ENCODE measurements at places on chromosomes 5 and 9.
A peak's percentile ranks its signal among the peaks of the same experiment; 100 is the strongest.

GRCh38 chr5:107461770-107462169, 209.0 kb downstream of the EFNA5 start:
- DNase-seq: no peak

DNA sequence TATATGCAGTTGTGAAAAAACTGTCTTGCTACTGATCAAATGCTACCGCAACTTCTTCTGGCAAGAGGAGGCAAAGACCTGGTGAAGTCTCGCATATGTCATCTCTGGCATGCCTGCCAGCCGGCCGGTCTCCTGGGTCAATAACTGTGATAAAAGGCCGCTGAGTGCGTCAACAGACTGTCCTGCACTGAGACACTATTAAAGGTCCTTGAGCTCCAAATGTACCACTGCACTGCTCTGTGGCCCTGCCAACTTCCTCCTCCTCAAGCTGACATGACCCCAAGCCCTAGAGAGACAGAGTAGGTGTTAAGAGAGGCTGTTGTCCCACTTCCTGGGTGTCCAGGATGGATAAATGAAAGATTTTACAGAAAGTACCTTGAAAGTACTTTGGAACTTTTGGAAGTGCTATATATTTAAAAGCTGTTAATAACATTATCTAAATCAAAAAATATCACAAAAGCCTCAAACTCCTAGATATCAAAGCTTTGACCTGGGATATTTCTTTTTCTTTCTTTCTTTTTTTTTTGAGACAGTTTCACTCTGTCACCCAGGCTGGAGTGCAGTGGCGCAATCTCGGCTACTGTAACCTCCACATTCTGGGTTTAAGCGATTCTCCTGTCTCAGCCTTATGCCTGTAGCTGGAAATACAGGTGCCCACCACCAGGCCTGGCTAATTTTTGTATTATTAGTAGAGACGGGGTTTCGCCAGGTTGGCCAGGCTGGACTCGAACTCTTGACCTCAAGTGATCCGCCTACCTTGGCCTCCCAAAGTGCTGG, 31.5 kb downstream of the RAPGEF1 start:
- no peak for DNase-seq

- peak; percentile 47 for DNase-seq
Observed at GRCh38 chr5:67215519-67216471, 19.2 kb upstream of the CD180 start.

DNA sequence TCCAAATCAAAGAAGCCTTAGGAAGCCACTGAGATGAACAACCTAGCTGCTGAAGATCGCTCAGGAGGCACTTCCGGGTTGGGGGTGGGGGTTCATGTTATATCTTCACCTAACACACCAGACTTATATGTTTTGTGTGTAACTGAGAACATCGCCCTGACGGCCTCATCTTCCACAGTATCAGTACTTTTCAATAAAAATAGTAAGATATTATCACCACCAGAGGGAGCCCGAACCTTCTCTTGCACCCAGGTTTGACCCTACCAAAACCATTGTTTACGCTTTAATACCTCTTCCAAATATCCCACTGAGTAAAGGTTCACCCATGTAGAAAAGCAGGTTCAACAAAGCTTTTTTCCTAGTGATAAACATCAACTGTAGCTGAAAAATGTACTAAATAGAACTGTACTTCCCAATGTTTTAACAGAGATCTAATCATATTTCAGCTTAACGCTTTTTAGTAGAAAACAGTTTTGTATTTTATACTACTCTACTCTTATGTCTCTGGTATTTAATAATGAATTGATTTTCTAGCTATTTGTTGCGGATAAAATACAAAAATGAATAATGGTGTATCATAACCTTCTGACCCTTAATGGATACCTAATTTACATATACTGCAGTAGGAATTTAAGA, 244.0 kb downstream of the EPB41L4A start:
- DNase-seq: peak; percentile 10

DNA sequence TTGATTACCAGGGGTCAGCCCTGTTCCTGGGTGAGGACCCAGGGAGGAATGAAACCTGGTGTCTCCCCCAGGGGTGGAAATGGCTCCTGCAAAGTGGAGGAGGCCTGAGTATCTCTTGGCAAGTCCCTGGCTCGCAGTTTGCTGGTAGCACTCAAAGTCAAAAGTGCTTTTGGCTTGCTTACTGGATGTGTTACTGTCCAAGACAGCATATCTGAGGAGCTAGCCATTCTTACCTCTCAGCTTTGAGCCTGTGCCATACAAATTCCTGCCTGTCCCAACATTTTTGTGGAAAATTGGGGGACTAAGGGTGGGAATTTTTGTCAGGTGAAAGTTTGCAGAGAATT, 9.9 kb downstream of the ZNF618 start:
- no peak for DNase-seq

DNA sequence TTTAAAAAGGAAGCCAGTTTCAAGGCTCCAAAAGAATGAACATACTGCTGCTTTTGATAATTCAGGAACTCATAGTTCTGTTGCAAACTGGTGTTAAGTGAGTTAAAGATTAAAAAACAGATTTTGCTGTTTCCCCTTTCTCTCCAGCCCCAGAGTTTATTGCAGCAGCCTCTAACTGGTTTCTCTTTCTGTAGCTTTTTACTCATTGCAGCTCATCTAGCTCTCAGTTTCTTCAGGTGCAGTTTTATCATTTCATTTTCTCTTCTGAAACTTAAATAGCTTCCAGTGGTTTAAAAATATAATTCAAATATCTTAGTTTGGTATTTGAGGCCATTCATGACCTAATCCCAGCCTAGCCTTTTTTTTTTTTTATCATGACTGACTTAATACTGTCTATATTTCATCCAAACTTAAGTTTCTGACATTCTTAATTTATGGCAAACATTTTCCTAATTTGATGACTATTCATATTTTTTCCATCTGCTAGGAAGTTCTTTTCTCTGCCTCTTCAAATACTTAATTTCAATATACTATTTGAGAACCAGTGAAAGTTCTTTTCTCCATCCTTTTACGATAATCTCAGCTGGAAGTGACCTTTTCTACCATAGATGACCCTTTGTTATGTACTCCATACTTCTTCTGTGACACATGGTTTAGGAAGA, 252.7 kb upstream of the GRIA1 start:
- no peak for DNase-seq

DNA sequence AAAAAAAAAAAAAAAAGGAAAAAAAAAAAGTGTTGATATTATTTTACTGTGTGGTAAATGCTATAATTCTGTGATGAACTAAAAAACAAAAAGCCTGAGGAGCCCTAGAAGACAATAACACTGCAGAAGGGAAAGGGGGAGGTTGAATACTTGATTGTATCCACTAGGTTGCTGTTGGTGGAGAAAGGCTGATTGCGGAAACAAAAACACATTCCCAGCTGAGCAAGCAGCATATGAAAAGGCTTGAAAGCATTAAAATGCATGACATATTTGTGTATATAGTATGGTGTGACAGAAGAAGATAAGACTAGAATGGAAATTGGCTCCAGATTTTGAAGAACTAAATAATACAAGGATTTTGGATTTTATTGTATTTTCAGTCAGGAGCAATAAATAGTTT, 8.9 kb downstream of the RABGAP1 start:
- no peak for DNase-seq

- no peak for DNase-seq
Observed at GRCh38 chr9:135326633-135327152, 152.9 kb upstream of the PPP1R26 start.

GRCh38 chr5:157578079-157578780, 2.7 kb upstream of the ADAM19 start:
- DNase-seq: no peak

- DNase-seq: peak; percentile 75
Observed at GRCh38 chr5:108381350-108381953, 446 bp downstream of the FBXL17 start.

GRCh38 chr5:139438707-139439012, 665 bp downstream of the DNAJC18 start:
- no peak for DNase-seq

DNA sequence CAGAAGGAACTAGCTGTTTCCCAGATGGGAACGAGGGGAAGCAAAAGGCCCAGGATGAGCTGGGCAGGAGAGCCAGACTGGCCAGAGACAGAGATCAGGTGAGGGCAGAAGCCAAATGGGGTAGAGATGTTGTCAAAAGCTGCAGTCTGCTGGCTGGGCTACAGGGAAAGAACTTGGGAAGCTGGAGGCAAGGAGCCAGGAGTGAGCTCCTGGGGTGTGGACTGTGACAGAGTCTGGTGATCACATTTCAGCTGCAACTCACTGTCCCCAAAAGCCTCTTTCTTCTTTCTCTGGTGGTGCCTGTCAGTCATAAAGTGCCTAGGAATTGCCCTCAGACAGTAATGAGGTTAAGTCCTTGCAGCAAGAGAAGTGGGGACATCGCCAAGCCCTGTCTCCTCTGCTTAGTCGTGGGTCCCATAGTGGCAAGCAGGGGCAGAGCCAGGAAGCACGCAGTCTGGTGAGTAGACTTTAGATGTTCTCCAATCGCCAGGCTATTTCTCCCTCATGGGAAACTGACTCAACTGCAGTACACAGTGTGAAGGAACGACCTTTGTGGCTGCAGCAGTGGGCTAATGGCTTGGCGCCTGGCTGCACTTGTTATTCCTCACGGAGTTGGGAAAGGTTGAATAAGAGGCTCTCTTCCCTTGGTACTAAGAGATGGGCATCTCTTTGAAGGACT, 2.5 kb upstream of the FSD1L start:
- DNase-seq: no peak

DNA sequence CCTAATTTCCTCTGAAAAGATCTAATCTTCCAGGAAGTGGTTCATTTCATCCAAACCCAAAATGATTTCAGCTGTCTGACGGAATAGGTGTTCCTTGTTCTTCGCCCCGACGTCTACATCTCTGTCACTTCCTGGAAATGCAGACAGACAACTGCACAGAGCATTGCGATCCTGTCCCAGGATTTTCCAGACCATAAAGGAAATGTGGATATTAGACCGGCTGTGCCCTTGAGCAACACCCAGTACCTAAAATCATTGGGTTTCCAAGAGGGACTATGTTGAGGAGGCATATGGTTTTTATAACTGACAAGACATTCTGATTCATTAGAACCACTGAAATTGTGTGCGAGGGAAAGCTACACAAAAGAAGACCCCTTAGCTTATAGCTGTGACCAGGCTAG, 74.2 kb downstream of the MSX2 start:
- no peak for DNase-seq

GRCh38 chr9:24793787-24794186, 248.1 kb upstream of the IZUMO3 start:
- DNase-seq: no peak

DNA sequence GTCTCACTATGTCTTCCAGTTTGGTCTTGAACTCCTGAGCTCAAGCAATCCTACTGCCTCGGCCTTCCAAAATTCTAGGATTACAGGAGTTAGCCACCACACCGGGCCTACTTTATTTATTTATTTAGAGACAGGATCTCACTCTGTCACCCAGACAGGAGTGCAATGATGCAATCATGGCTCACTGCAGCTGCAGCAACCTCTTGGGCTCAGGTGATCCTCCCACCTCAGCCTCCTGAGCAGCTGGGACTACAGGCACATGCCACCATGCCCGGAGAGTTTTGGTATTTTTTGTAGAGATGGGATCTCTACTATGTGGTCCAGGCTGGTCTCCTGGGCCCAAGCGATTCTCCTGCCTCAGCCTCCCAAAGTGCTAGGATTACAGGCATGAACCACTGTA, 32.8 kb downstream of the PHAX start:
- DNase-seq: no peak

DNA sequence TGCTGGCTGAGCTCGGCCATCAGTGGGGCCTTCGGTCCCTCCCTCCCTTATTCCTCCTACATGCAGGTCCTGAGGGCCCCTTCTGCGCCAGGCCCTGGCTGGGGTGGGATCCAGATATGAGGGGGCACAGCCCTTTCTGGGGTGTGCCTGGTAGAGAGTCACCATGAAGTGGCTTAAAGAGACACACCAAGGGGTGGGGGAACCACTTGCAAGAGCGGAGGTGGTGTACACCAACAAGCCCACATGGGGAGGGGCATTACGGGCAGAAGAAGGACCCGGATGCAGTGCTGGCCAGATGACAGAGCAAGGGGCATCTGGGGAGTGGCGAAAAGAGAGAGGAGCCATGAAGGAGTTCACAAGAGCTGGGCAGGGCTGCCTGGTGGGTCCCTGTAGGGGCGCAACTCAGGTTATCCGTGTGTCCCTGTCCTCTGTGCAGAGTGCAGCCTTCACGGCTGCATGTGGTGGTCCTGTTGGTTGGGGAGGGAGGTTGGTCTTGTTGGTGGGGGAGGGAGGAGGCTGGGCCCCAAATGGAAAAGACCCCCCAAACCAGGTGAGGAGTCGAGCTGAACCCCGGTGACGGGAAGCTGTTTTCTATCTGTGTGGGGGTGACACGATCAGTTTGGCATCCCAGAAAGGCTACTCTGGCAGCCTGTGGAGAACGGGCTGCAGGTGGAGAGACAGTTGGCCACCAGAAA, 158.1 kb downstream of the DAB2IP start:
- DNase-seq: no peak

GRCh38 chr5:38666668-38667498, 110.4 kb upstream of the LIFR start:
- DNase-seq: no peak

DNA sequence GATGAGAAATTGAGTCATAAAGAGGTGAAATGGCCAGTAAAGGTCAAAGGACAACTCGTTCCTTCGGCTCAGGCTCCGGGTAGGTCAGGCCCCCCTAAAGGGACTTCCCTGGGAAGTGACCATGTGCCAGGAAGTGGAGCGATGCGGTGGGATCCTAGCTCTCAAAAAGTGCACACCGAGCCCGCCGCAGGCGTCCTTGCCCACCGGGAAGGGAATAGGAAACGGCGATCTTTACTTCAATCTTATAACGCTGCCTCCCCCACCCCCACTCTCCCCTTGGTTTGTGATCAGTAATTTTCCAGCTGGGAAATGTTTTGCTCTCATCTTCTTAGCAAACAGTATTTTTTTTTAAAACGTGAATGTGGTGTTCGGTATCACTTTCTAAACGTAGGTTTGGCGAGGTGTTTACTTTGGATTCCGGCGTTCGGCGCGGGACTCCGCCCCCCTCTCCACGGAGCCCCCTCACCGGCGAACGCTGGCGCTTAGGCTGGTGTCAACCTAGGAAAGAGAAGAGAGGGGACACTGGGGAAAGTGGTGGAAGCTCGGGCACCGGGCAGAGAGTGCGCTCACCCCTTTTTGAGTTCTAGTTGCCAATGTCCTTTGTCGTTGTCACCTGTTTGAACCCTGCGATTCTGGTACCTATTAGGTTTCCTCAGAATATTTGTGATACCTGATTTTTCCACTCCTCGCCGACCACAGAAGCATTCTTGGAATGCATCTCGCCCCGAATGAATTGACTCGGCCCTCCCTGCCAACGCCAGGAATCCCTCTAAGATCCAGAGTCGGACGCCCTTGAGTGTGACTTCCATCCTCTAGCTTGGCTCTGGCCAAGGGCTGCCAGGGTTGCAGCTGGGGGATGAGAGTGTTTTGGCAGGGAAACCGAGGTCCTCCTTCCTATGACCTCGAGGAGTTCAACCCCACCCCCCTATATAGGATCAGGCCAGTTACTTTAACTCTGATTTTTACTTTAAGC, 1.8 kb upstream of the KLF4 start:
- no peak for DNase-seq

DNA sequence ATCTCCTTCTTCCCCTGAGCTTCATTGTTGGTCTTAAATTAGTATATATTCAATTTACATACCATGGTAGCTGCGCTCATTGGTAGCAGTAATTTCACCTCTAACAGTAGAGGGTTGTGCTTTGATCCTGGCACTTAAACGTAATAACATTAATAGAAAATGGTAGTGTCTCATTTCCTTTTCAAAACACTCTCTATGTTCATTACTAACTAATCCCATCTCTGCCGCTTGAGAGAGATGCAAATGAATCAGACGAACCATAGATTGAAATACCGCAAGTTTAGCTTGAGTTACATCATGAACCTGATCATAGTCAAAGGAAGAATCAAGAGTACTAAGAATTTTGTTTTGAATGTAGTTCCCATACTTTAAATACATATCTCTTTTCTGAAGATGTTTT, 2.2 kb downstream of the THBS4 start:
- no peak for DNase-seq

GRCh38 chr5:124745007-124745927, 1.2 kb downstream of the ZNF608 start:
- no peak for DNase-seq
